Omental fat pad (tissue), 4 donors: ENCODE measurements at places on chromosomes 1 and 21.

- no peak for DNase-seq
Observed at GRCh38 chr1:48216313-48216712, 6.2 kb upstream of the SLC5A9 start.

DNA sequence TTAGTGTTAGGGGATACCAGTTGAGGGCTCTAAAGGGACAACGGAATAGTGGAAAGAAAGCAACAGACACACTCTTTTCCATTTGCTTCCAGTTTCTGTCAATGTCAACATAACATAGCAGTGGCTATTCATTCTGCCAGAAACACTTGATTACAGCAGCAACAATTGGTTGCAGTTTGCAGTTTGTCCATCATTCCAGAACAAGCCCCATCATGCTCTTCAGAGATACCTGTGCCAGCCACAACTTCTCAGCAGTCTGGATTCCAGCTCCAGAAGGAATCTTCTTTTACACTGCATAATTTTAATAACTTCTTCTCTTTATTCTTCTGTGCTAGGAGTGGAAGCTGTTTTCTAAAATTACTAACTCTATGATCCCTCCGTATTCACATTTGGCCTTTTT is 1521.4 kb downstream of the PLA2G4A start:
- DNase-seq: no peak

DNA sequence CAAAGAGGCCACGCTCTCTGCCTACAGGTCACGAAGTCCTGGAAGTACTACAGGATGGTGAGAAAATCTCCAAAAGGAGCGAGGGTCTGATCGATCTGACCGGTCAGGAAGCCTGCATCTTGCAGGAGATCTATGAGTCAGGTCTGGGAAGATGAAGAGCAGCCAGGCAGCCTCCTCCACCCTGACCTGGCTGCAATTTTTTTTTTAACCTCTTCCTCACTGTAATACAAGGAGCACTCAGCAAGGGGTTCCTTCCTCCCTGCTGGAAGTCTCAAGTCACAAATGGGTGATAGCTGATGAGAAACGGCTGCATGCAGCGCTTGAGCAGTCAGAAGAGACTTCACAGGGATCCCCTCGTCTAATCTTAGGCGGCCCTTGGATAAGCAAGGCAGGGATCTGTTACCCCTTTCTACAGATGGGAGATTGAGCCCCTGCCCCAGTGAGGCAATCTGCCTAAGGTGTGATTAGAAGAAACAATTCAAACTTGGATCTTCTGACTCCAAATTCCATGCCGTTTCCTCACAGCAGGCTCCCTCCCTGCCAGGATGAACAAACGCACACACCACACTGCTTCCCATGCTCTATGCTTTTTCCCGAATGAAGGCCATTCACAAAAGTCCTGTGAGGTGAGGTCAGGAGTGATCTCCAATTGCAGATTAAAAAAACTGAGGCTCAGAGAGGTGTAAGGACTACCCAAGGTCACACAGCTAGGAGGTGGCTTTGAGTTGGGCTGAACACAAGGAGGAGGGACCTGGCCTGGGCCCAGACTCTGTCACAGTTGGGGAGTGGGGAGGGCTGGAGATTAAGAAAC is 48.3 kb downstream of the ECE1 start:
- no peak for DNase-seq

DNA sequence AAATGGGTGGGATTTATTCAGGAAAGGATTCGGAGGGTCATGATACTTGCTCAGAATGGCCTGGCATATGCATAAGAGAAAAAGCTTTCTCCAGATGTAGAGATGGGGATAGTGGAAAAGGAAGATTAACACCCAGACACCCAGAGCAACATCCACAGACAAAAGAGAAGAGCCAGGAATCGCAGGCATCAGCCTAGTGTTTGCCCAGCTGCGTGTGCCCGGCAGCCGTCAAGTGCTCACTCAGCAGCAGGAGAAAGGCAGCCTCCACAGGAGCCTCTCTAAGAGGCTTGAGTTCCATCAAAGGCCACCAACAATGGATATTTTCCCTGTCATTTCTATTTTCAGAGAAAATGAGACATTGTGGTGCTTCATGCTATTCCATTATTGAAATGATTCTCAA is 54.7 kb downstream of the NTPCR start:
- no peak for DNase-seq

DNA sequence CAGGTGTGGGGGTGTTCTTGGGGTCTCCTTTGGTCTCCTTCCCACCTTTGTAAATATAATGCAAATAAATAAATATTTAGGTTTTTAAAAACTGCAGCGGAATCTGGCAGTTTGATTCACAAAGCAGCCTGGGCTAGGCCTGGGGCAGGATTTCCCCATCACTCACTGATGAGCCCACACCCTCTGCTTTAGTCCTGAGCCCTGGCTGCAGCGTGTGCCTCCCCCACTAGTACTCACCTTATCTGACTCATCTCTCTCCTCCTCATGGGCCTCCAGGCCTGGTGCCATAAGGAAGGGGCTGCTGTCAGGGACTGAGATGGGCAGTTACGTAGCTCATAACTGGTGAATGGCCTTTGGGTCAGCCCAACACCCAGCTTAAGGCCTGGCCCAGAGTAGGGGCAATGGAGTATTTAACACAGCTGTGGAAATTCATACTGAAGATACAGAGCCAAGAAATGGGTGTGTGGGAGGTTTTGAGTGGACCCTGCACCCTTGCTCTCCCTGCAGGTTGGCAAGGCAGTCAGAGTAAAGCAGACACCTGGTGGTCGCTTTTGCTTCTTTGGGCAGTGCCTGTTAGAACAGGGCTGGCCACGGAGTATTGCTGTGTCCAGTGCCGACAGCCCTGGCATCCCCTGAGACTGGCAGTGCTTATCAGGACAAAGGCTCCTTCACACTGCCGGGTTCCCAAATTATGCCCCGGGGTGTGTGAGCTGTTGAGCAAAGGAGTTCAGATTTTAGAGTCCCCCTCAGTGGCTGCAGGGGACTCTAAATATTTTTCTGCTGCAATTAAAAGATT is 39.7 kb downstream of the AZIN2 start:
- no peak for DNase-seq

- DNase-seq: no peak
Observed at GRCh38 chr1:186828611-186829454, at the start of gene PLA2G4A. Gene PLA2G4A, plus strand, starts transcription at chr1:186828949. Its CDS starts 25,406 bp downstream, at chr1:186854355.

GRCh38 chr1:160837558-160838205 is 25.0 kb downstream of the CD244 start:
- no peak for DNase-seq

DNA sequence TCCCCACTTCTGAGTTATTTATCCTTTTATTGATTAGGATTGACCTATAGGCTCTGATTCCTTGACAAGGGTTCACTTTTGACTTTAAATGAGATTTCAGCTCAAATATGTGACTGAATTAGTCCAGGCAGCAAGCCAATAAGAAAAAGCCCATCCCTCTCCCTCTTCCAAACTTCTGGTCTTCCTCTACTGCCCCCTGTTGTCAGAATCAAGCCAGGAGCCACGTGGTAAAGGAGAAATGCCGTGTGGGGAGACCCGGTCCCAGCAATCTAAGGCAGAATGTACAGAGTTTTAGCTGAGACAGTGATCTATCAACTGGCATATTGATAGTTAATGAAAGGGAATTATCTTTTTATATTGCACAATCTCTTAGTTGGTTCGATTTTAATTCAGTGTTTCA is 5.2 kb downstream of the ADAMTS5 start:
- DNase-seq: no peak

DNA sequence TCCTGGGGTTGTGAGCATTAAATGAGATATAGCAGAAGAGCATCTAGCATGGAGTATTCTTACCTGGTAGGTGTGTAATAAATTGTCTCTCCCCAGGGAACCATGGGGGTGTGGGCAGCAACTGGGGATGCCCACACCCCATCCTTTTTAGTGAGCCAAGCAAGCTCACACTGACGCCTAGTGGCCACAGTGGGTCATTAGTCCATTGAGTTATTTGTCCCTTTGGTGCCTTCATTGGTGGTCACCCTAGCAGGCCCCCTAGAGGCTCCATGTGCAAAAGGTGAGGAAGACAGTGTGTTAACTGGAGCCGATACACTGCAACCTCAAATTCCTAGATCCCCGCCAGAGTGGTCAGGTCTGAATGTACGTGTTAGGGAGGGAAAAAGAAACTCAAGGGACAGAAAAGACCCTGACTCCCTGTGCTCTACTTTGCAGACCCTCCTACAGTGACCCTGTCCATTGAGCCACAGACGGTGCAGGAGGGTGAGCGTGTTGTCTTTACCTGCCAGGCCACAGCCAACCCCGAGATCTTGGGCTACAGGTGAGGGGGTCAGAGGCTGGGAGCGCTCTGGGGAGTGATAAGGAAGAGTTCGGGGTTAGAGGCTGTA is 93.3 kb upstream of the CD1D start:
- DNase-seq: no peak

GRCh38 chr1:20932437-20932977 is 145.4 kb upstream of the HP1BP3 start:
- no peak for DNase-seq

DNA sequence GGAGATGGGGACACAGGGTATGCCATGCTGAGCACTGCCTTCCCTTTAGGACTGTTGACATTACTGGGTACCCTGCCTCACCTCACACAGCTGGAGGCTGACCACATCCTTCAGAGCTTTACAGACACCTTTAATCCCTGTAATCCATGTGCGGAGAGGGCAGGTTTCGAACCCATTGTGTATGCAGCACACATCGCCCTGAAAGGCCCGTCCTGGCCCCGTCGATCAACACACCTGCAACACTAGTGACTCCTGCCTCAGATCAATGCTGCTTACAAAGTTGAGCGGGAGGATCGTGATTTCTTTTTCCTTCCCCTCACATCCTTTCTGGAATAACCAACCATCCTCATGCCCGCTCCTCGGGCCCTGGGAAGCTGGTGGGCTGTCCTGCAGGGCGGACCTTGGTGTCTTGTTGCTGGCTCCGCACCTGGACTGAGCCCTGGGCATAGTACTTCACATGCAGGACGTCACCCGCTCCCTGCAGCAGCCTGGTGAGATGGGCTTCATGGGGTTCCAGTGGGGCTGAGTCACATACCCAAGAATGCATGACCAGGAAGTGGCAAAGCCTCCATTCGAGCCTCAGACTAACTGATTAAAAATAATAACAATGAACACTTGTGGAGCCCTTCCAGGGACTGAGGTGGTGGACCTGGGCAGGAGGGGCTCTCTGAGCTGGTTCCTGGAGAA is 403.6 kb downstream of the PTPRU start:
- no peak for DNase-seq

DNA sequence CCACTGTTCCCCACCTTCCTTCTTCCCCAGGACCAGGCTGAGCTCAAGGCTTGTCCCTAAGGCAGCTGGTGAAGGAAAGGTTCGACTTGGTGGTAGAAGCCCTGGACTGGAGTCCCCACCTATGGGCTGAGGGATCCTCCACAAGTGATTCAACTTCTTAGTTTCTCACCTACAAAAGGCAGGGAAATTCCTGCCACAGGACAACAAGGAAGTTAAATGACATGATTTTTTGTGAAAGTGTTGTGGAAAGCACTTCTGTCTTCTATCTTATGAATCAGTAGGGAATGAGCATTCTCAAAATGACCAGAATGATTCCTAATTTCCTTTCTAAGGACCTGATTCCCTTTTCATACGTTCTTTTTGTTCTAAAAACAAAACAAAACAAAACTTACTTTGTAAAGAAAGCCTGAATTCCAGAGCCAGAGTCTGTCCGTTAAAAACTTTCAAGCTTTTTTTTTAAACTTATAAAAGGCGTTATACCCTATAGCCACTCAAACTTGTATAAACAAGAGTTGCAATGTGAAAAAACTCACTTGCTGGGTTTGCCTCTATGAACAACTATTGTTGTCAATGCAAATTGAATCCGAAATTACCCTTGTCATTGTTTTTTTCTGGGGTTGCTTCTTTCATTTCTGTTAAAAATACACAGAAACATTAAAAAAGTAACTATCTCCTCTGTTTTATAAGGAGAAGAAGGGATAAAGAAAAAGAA is 12.2 kb downstream of the KCNJ15 start:
- no peak for DNase-seq

DNA sequence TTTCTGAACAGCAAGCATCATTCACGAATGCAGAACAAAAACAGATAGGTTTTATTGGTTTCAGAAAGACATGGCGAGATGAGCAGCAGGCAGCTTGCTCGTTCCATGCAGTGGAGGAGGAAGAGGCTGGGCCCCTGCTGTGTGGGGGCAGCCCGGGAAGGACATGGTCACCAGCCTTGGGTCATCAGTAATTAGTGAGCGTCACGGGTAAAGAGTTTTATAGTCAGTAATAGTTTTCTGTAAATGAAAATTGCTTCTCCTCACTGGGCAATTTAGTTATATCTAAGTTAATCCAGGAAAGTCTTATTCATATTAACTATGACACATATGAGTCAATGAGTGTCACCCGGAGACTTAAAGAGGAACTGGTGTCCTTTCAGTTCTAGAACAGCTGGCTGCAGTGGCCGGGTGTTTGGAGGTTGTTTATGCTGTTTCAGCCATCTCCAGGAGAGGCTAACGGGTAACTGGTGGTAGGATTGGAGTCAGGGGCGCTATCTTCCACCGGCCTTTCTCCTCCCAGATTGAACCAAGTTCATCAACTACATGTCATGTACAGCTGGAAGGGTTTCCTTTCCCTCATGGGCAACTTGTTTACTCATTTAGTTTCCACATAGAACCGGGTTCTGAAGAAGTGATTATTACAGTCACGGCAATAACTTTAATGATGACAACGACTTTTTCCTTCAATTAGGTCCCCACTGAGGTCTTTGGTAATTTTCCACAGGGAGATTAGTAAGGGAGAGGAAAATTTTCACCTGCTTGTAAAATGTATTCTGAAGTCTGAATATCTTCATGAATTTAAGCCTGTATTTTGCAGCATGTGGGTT is 34.6 kb upstream of the SLC45A1 start:
- DNase-seq: no peak

DNA sequence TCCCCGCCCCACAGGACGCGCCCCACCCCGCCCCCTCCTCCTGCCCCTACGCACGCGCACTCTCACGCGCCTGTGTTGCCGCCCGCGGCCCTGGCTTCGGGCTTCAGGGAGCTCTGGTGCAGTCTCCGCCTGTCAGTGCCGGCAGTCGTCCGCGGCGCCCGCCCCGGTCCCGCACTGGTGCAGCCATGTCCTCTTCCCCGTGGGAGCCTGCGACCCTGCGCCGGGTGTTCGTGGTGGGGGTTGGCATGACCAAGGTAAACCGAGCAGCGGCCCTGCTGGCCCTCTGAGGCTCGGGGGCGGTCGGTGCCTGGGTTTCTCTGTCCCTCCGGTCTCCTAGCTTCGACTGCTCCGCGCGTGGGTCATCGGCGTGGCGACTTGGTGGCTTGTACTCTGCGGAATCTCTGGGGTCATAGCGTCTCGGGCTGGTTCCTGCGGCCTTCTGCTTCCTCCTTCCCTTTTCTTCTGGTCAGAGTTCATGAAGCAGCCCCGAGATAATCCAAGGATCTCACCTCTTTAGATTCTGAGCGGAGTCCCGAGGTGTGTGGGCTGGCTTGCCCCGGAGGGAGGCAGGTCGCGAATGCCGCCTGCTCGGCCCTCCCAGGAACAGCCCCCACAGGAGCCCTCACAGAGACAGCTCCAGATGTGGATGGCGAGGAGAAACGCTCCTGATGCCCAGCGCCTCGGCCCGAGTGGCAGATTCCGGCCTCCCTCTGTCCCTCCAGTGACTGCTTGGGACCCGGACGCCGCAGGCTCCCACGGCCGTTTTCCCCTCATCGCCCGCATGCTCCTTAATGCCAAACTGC is at the start of gene SCP2:
Gene SCP2 (plus strand): TSS at position 65 of the 803 bp plus-strand sequence. CDS start 121 bp downstream, at position 186.
- peak; percentile 56 for DNase-seq

- DNase-seq: no peak
Observed at GRCh38 chr1:14924455-14925331, 228.9 kb upstream of the TMEM51 start.

- no peak for DNase-seq
Observed at GRCh38 chr1:238777551-238777950, 608.8 kb upstream of the CHRM3 start.
